Eye (tissue), 1 donor: ENCODE measurements at places on chromosomes 6 and 20.

DNA sequence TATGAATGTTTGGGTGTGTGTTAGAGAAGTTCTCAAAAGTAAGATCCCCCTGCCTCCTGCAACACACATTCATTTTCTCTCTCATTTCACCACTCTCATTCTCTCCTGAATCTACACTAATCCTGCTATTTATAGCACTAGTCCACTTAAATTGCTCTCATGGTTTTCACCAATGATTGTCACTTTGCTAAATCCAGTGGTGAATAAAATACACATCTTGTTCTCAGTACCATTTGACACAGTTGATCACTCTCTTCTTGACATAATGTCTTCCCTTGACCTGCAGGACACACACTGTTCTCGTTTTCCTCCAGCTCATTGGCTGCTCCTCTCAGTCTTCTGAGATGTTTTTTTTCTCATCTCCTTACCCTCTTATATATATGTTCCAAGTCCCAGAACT is 32.1 kb downstream of the TENT5A start:
- DNase-seq = no peak

DNA sequence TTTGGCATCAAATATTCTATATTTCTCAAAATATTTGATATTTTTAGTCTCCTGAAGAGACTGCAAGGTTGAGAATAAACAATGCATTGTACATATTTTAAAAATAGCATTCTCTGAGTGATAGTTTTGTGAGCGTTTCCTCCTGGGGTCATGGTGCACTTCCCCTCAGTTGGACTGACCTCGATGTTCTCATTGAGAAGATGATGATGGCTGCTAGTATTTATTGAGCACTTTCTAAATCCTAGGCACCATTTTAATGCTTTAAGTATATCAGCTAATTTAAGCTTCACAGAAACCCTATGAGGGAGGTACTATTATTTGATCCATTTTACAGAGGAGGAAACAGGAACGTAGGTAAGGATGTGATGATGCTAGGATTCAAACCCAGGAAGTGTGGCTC is 18.2 kb downstream of the DSE start:
- DNase-seq = no peak

DNA sequence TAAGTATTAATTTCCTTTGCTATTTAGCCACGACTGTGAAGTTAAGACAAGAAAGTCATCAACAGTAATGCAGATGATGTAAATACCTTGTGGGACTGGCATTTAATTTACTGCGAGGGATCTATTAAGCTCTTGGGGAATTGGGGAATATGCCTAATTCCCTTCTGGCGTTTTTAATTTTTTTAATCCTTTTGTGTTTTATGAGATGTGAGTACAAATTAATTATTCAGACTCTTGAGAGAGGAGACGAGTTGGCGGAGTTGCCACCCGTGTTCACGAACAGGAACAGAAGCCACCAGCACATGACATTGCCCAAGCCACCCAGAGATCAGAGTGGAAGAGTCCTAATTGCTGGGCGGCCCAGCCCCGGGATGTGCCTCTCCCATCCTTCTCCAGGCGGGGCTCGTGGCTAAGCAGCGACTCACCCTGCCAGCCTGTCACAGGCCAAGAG is 533 bp upstream of the CRYBG1 start:
- DNase-seq = no peak

GRCh38 chr6:147776631-147777213 is 268.2 kb downstream of the SAMD5 start:
- DNase-seq = no peak

DNA sequence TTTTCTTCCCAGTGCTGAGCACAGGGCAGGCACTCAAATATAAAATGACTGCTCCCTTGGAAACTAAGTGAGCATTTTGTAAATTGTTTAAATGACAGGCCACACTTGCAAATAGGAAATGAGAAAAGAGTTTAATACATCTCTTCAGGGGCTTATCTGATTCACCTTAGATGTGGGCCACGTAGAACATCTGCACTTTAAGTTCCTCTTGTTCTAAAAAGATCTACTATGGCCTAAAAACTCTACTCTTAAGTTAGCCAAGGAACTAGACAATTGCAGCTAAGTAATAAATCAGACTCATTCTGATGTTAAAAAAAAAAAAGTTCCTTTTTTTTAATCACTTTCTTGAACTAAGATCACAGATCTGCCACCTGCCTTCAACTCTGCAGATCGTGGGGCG is 126.3 kb downstream of the KIF16B start:
- no peak for DNase-seq

- DNase-seq = no peak
These were observed 186.6 kb downstream of the DOK5 start for GRCh38 chr20:54661880-54662465.

GRCh38 chr20:17097603-17098002 is 129.2 kb upstream of the PCSK2 start:
- DNase-seq = no peak

DNA sequence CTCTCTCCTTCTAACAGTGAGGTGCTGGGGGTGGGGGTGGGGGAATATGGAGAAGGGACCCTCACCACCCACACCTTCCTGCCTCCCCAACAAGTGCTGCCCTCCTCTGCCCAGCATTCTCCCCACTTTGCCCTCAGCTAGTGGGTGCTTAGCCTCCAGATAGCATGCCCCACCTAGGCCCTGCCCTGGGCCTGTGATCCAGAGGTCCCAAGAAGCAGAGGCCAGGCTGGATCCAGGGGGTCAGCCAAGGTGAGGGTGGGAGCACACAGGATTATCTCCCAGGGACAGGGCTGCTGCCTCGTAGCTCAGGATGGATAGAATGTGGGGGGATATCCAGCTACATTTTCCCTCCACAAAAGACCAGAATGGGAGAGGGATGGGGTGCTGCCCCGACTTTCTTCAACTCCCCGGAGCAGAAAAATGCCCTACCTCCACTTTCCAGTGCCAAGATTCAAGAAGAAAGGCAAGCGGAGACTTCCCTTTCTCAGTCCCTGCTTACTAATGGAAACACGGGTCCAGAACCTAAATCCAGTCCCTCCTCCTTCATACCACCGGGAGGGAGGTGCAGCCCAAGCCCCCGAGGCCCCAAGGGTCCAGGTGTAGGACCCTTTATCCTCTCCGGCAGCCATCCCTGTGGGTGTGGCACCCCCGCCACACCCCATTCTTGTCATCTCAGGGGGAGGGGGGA is 987 bp downstream of the ADISSP start:
- no peak for DNase-seq

GRCh38 chr20:2874456-2874855 is 1.2 kb downstream of the PTPRA start:
- peak; percentile 29 for DNase-seq

DNA sequence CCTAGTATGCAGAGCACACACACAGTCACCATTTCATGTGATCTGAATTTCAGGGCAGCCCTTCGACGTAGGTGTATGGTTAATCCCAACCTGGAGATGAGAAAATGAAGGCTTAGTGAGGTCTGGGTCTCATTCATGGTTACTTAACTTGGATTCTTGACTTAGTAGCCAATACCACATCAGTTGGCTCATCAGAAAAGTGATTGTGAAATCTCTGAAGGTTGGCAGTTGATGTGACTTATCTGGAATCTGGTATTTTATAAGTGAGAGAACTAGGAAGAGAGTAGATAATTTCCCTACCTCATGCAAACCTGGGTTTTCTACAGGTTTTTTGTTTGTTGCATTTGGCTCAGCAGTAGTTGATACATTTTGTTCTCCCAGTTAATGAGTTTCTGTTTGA is 123.7 kb downstream of the CCDC170 start:
- DNase-seq = no peak

- no peak for DNase-seq
These were observed 2.8 kb downstream of the SIRPA start for GRCh38 chr20:1897965-1898464.

DNA sequence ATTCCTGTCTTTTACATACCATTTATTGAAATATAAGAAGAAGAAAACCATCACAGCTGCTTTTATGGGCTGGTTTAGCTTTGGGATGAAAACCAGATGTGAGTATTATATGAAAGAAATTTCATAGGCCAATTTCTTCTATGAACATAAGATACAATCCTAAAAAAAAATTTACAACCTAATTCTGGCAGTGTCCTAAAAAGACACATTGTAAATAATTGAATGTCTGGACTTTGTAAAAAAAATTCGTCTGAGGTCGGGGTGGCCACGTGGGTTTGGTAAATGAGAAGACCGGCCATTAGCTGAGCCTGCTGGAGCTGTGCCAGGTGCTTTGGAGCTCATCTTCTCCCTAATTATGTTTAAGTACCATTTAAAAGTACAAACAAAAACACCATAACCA is 26.8 kb downstream of the DACT2 start:
- no peak for DNase-seq

DNA sequence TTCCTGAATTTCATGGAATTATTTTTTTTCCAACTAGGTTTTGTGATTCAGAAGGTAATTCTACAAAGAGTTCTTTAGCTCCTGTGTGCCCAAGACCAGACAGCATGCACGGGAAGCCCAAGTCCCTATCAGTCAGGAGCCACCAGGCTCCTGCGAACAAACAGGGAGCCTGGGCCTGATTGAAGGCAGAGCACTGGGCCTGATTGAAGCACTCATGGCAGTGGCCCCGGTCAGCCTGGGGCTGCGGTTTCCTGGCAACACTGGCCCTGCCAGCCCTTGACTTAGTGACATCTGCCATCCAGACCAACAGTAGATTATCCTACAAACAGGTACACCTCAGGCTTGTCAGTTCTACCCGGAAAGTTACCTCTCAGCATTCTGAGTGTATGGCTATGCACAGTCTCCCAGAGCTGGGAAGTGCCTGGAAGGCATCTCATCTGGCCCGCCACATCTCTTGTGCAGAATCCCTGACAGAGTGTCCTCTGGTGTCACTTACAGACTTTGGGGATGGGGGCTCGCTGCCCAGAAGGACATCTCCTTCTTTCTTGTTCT is 133.8 kb downstream of the VEGFA start:
- DNase-seq = no peak

GRCh38 chr20:41264819-41265218 is 52.7 kb downstream of the ZHX3 start:
- DNase-seq = no peak

- peak; percentile 91 for DNase-seq
These were observed 7.4 kb upstream of the INSM1 start for GRCh38 chr20:20360464-20360863.

DNA sequence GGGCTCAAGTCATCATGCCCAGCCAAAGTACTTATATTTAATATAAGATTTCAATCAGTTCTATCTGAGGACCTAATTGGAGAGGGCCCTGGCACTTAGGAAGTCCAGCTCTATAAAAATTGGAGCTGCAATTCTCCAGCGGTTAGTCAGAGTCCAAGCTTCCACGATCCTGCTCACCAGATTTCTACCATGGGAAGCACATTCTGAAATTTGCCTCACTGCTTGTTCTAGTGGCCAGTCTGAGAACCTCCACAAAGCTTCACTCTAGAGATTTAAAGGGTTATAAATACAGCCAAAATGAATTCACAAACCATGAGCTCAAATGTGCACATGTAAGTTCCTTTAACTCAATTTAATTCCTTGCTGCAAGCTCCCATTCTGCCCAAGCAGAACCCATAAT is 33.5 kb downstream of the PNLDC1 start:
- DNase-seq = no peak

- DNase-seq = no peak
These were observed 296.1 kb upstream of the FOXQ1 start for GRCh38 chr6:1015825-1016224.

GRCh38 chr6:3579652-3580175 is 122.9 kb upstream of the SLC22A23 start:
- DNase-seq = no peak

DNA sequence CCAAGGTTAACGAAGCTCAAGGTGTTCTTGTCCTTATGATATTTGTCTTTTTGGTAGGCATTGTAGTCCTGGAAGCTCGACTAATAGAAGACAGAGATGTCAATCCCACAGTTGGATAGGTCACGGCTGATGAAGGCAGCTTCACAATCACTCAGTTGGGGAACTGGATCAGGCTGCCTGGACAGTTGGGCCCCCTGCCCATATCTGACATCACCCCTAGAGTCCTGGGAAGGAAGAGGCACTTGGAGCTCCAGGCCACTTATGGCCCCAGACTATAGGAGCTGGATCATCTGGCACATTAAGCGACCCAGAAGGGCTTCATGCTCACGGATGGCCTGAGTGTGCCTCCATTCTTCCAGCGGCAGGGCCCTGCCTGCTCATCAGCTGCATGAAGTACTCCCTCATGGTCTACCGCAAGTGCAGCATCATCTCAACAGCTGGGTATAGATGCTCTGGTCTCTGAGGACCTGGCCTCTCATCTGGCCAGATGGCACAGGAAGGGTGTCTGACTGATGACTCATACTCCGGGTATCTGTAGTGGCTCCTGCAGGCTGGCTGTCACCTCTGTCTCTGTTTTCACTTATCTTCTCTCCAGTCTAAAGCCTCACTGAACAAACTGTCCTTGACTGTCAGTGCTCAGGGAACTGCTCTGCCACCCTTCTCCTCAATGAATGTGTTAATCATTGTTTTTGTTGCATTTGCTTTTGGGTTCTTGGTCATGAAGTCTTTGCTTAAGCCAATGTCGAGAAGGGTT is 29.2 kb upstream of the SSR1 start:
- DNase-seq = no peak

- DNase-seq = no peak
These were observed 11.3 kb downstream of the MOXD1 start for GRCh38 chr6:132390017-132390416.

DNA sequence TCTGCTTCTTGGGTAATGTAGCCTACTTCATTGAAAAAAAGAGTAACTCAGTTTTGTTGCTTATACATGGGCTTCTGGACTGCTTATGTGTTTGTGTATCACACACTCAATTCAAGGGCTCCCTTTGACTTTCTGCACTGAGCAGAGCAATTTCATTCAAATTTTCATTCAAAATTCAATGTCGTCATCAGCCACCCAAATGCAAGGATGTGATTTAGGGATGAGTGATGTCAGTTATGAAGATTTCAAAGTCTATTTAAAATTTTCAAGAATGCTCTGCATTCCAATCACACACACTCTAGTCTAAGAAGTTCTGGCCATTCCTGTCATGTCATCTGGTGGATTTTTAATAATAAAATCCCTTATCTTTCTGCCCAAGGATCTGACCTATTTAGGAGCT is 344.5 kb upstream of the ZFP64 start:
- DNase-seq = no peak

DNA sequence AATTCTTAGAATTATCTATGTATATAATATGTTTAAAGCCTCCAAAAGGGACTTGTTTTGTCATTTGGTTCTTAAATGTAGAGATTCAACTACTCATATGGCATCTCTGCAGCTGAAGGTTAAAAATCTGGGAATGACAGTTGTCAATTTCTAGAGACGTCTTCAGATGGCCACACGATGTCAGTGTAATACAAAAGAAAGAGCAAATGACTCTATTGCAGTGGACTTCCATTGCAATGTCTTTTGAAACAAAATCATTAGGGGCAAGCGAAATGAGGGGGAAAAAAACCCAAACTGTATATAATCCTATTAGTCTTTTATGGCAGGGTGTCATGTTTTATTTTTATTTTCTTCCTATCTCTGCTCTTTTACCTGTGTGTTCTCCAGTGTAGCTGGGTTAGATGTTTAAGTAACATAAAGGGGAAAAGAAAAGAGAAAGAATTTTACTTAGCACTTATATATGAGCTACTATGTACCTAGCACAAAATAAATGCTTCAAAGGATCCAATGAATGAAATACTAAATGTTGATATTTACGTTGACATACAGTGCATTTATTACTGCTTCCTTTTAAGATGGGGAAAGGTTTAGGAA is 26.2 kb downstream of the CCN2 start:
- DNase-seq = peak; percentile 73

- DNase-seq = no peak
These were observed 2.1 kb downstream of the BTN3A2 start for GRCh38 chr6:26367114-26367513.
